ENCODE measurements at places on chromosomes 2 and 18.
A peak's percentile ranks its signal among the peaks of the same experiment; 100 is the strongest.

GRCh38 chr2:203412546-203413331 is 84.5 kb downstream of the ABI2 start:
- no peak for DNase-seq

- no peak for DNase-seq
These were observed 293.9 kb downstream of the KIAA1328 start for GRCh38 chr18:37122877-37123276.

DNA sequence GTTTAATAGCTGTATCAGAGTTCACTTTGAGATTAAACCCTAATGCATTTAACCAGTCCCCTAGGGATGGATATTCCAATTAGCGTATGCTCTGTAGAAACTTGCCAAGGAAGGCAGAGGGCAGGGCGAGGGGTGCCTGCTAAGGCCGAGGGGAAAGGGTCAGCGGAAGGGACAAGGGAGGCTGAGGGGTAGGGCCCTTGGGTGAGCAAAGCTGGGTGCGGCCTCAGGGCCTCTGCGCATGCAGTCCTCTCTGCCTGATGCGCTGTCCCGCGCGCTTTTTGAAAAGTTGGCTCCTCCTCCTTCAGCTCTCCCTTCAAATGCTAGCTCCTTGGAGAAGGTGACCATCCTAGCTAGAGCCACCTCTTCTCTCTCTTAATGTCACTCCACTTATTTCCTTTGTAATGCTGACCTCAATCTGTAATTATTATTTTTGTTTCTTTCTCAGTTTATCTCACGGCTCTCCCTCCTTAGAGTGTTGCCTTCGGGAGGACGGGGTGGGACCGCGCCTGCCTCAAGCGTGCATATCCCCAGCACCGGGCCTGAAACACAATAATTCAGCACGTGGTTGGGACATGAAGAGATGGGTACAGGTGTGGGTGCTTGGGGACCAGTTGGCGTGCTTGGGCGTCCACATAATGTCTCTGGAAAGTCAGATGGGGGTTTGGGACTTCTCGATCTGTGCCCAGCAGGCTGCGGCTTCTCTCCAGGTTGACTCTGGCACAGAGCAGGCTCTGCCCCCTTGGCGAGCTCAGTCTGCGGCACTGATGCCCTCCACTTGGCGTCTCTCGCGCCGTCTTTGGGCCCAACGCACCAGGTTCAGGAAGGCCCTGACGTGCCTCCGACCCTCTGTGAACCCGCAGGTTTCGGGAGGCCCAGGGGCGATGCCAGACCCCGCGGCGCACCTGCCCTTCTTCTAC is 10.0 kb downstream of the ZAP70 start:
- no peak for DNase-seq

DNA sequence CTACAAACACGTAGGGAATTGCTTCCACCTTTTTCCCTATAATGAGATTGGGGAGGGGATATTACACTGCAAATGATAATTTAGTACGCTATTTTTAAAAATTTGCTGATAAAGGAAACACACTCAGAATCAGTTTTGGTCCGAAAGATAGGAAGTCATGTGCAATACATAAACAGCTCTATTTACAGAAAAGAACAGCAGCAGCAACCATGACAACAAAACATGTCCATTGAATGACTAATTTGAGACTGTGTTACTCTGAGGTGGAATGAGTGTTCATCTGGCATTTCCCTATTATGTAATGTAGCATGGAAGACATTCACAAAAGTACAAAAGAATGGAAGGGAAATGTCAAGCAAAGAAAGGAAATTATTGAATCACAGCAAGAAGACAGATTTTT is 337.2 kb downstream of the NBAS start:
- DNase-seq = no peak

- no peak for DNase-seq
These were observed 159.2 kb upstream of the SCN7A start for GRCh38 chr2:166653185-166653813.

GRCh38 chr2:226030369-226030768 is 630.9 kb downstream of the NYAP2 start:
- DNase-seq = no peak

- no peak for DNase-seq
These were observed 26.5 kb upstream of the GREB1L start for GRCh38 chr18:21215490-21215889.

DNA sequence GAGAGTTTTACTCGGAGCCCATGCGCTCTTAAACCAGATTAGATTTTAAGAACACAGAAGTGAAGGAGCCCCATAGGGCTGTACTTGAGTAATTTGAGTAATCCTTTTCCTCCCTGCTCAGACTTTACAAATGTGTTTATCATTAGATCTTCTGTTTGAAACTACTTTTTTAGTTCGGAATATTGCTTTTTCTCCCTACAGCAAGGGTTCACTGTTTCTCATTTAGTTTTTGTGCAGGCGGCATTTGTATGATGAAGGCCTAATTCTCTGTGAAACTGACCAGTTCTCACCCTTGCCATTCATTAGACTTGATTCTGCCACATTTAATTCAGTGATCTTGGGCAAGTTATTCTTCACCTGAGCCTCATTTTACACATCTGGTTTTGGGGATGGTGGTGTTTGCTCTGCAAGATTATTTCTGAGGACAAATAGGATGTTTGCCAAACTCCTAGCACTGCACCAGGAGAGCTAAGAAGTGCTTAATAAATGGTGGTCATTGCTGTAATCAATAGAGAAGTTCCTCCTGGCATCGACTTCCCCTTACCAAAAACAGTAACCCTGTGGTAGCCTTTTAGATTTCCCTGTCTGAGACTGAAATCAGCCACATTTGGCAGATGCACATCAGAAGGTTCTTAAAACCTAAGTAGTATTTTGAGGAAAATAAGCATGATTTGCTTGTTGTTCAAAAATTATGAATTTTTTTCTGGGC is 2.2 kb downstream of the B3GNT2 start:
- peak; percentile 34 for DNase-seq

GRCh38 chr2:124640221-124640750 is 615.2 kb downstream of the CNTNAP5 start:
- no peak for DNase-seq

DNA sequence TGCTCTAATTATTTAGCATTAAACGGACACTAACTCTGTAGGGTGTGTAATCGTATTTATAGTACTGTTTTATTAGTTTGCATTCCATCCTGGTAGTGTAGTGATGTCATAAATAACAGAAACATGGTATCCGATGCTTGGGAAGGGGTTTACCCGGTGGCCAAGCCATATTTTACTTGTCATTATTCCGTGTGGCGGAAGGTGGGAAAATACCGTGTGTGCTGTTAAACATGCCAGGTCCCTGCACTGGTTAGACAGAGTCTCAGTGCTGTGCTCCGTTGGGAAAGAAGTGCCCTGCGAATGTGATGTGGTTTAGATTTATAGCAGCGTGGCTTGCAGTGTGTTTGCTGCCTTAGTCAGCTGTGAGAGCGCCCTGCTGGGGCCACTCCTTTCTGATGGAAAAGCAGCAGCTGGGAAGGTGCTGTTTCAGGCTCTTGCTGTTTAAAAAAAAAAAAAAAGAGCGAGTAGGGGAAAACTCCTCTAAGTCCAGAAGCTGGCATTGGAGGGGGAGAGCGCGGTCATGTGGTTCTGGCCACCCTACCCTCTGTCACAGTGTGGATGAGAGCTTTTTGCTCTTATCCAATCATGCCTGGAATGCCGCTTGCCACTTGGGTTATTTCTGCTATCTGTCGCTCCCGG is 211.0 kb downstream of the NEDD4L start:
- DNase-seq = no peak

DNA sequence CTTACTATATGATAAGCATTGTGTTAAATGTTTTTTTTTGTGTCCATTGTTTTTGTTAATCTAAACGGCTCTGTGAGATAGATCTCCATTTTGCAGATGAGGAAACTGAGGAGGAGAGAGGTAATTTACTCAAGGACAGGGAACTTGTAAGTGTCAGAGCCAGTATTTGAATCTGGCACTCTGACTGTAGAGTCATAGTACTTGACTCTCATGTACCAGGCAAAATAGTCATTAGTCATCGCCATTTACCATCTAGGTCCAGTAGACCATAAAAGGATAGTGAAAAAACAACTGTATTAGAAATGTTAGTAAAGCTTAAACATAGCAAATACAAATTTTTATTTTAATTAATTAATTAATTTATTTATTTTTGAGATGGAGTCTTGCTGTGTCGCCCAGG is 4.8 kb downstream of the PSMD14 start:
- DNase-seq = no peak

- DNase-seq = peak; percentile 86
These were observed 180.4 kb downstream of the MBD5 start for GRCh38 chr2:148201075-148202004.

Measured in hematopoietic multipotent progenitor cell treated with erythropoietin and hydrocortisone succinate and interleukin-3 and kit ligand, for 8 days (in vitro differentiated cells).